NCI-H446 treated with DMSO at 0.1 percent for 48 hours (cell line): ENCODE measurements at places on chromosomes 2 and 18.

- no peak for DNase-seq
These were observed 11.7 kb upstream of the CXCR4 start for GRCh38 chr2:136129601-136130000.

DNA sequence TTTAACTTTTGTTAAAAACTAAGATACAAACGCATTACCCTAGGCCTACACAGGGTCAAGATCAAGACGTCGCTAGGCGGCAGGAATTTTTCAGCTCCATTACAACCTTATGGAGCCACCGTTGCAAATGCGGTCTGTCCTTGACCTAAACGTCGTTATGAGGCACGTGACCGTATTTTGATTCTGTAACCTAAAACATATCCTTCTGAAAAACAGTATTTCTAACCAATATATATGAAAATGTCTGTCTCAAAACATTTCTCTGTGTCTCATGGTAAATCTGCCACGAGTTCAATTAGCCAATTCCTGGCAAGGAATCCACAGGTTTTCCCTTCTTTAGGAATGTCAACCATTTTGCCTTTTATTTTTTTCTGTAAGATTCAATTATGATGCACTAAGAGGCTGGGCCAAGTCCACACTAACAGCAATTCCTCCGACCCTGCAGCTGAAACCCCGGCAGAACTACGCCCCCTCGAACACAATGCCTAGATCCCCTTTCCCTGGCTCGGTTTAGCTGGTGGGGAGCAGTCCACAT lies 1.7 kb downstream of the RTN4 start:
- no peak for DNase-seq

GRCh38 chr2:73356097-73356496 lies 29.5 kb upstream of the ALMS1 start:
- no peak for DNase-seq

GRCh38 chr2:226514895-226515294 lies 284.7 kb downstream of the IRS1 start:
- no peak for DNase-seq

GRCh38 chr2:175353275-175353674 lies 171.8 kb upstream of the ATP5MC3 start:
- no peak for DNase-seq

DNA sequence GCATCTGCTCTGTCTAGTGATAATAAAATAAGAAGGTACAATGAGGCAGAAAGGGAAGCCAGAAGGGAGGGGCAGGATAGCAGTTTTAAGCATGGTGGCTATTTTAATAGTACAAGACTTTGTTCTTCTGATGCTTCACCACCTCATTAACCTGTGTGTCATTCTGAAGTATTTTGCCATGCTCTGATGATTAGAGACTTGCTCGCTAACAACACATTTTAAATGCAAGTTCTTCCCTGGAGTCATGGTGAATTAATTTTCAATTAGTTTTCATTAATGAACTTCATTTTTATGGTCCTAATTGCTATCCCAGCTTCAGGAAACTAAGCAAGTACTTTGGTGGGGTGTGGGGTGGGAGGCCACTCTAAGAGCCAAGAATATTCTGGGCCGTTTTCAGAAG lies 25.7 kb upstream of the LNPK start:
- no peak for DNase-seq

DNA sequence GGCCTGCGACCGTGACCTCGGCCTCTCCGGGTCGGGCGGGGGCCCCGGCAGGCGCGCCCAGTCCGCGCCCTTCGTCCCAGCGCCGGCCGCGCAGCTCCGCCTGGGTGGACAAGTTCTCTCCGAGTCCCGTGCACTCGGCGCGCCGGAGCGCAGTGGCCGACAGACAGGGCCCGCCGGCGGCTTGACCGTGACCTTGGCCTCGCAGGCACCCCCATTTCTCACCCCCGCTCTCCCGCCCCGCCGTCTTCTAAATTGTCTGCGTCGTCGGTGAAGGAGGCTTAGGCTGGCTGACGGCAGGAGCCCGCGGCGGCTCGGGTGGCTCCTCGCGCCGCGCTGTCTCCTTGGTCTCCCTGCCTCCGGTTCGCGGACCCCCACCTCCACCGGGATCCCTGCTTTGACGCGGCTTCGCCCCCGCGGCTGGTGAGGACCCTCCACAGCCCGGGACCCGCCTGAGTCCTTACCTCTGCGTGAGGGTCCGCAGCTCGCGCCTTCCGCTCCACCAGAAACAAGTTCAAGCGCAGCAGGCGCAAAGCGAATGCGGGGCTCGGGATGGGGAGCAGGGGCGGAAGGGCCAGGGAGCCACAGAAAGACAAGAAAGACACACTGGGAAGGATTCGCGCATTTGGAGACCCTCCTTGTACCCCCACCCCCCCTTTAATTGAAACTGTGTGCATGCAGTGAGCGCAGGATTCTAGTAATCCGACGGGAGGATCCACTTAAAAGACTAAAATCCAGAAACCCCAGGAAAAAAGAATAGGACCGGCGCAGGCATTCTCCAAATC lies 4.0 kb downstream of the PTGR3 start:
- DNase-seq: no peak

GRCh38 chr2:85342156-85342555 lies 12.2 kb downstream of the RETSAT start:
- no peak for DNase-seq

DNA sequence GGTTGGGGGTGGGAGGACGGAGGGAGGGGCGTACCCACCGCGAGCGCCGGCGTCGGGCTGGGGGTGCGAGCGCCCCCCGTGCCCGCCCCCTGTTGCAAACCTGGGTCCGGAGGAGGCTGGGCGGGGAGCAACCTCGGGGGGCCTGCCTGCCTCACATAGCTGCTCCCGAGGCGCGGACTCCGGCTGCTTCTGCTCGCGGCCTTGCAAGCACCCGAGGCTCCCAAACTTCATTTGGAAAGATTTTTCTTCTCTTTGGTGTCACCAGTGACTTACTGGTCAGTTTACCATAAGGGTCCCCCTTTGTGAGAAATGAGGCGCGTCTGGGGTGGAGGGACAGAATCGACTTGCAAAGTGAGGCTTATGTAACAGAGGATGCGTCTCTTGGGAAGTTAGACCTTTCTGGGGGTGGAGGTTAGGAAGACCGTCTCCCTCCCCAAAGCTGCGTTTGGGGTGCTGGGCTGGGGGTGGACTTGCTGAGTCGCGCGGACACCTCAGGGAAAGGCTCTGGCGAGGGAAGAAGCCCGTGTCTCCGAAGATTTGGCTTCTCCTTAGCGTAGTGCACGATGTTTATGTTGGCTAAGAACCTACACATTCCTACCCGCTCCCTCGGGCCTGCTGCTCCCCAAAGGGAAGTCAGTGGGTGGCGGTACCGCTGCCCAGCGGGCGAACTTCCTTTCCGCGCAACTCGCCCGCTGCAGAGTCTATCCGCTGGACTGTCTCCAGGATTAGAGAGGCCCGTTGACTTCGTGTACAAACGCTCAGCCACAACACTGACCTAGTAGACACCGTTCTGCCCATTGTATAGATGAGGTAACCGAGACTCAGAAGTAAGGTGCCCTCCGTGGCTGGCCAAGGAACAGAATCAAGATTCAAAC lies 559 bp downstream of the TMEM37 start:
- DNase-seq: no peak

DNA sequence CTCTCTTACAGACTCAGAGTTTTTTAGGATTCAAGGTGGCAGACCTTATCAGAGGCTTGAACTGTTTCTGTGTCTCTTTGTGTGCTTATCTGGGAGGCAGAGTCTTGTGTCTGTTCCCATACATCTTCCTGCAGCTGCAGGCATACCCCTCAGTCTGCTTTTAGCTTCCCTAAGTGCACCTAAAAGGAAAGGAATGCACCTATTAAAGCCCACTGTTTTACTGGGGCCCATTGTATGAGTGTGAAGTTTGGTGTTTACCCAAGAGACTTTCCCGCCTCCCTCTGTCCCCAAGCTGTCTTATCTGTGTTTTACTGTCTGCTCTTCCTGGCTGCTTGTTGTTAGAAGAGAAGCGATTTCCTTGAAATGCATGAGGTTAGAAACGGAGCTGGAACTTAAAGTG lies 1757.3 kb upstream of the PIK3C3 start:
- DNase-seq: no peak

DNA sequence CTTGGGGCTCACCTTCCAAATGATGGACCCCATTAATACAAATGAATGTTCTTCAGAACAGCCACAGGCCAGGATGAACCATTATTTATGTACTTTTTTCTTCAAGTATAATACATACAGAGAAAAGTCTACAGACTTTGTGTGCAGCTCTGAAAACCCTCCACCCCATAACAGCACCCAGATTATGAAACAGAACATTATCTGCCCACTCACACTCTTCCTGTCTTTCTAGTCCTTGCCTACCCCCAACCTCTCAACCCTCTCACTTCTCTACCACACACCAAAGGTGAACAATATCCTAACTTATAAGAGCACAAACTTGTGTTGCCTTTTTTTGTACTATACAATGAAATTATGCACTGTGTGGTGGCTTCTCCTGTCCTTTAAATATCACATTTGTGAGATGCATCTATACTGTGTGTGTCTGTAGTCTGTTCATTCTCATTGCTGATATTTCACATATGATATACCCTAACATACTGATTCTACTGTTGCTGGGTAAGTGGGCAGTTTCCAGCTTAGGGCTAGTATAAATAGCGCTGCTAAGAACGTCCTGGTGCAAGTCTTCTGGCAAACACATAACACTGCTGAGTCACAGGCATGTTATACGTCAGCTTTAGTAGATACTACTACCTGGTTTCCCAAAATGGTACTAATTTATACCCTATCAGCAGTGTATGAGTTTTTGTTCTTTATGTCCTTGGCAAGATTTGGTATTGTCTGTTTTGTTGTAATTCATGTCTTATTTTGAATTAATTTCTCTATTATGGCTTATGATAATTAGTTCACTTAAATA lies 1.0 kb upstream of the NPHP1 start:
- no peak for DNase-seq

- DNase-seq: no peak
These were observed 143.3 kb upstream of the BCL2L11 start for GRCh38 chr2:110977403-110977802.

DNA sequence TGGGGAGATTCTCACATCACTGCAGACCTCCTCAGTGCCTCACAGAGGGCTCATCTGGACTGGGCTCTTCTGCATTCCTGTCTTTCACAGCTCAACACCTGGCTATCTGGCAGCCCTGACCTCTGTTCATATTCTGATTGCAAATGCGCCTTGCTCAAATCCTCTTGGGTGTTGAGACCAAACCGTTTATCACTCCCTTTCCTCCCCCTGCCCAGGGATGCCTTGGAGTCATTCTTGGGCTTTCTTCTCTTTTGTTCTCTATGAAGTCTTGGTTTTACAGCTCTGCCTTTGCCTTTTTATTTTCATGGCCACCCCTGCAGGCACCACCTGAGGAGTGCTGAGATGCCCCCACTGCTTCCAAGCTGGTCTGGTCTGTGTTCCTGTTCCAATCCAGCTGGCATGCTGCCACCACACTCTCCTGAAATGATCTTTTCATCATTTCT lies 26.3 kb downstream of the TUBB6 start:
- no peak for DNase-seq

- DNase-seq: no peak
These were observed 160.8 kb downstream of the LPIN1 start for GRCh38 chr2:11907190-11907589.

DNA sequence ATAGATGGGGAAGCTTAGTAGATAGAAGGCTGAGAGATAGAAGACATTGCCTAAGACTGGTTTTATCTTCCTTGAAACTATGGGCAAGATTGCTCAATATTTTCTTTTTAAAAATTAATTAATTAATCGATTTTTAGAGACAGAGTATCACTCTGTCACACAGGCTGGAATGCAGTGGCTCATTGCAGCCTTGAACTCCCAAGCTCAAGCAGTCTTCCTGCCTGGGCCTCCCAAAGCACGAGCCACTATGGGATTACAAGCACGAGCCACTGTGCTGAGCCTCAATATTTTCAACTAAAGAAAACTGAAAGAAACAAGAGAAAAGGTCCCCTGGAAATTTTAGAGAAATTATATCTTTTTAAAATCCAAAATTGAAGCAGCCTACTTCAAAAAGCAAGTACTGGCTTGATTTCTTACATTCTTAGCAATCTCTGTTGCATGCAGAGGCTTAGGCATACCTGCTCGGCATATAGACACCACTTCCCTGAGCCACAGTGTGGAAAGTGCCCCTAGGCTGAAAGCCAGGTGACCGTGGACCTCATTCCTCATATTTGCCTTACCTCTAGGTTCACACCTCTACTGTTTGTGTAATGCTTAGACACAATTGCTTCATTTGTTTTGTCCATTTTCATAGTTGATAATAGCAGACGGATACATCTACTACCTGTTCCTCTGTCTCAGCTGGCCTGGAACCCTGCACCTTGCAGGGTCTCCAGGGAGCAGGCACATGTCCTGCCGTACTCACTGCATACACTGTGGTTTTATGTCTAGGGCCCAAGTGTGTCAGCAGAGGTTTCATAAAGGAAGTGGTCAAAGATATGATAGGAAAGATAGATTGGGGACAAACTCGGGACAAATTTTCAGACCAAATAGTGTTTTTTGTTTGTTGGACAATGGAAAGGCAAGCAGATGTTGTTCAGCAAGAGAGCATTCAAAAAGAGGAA lies 166.5 kb upstream of the ALPP start:
- DNase-seq: no peak

DNA sequence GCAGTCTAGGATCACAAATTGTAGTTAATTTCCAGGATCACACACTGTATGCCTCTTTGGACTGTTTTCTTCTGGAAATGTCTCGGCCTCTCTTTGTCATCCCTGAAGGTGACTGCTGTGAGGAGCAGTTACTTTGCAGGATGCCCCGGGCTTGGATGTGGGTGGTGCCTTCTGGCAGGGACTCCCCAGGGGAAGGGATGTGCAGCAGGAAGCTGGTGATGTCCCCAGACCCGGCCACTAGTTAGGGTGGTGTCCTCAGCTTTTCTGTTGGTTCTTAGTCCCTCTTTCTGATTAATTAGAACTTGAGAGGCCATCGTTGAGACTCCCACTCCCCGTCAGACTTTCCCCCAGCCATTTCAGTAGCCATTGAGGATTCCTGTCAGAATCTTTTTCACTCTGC lies 286.6 kb upstream of the HDAC4 start:
- no peak for DNase-seq

GRCh38 chr2:169746240-169746639 lies 12.6 kb downstream of the KLHL23 start:
- peak; percentile 76 for DNase-seq

- no peak for DNase-seq
These were observed 222.1 kb downstream of the MTX2 start for GRCh38 chr2:176491172-176491904.

GRCh38 chr2:191038241-191038725 lies 24.3 kb upstream of the STAT1 start:
- DNase-seq: no peak

- DNase-seq: peak; percentile 91
These were observed 2.4 kb upstream of the LPIN1 start for GRCh38 chr2:11743846-11744553.

- DNase-seq: no peak
These were observed 65.4 kb upstream of the BZW1 start for GRCh38 chr2:200746301-200746700.
